ENCODE measurements at places on chromosomes 4 and X.

DNA sequence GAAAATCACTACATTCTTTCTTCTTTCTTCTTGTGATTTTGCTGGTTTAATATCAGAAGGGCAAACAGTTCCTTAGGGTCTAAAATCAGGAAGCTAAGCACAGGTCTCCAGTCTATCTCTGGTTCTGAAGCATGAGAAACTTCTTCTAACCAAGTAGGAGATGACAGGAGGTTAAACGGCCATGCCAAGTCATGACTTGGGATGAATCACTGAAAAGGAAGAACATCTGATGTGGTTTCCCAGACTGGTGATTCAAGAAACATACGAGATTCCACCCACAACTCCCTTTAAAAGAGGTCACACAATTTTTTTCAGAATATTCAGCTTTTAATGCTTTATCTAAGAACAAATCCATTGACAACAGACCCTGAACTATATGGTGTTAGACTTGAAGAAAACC, 684.0 kb upstream of the PRKX start:
- DNase-seq, result no peak

- DNase-seq, result no peak
Observed at GRCh38 chrX:132270699-132271098, 51.5 kb upstream of the RAP2C start.

GRCh38 chr4:1081689-1082040, 31.7 kb downstream of the RNF212 start:
- no peak for DNase-seq

DNA sequence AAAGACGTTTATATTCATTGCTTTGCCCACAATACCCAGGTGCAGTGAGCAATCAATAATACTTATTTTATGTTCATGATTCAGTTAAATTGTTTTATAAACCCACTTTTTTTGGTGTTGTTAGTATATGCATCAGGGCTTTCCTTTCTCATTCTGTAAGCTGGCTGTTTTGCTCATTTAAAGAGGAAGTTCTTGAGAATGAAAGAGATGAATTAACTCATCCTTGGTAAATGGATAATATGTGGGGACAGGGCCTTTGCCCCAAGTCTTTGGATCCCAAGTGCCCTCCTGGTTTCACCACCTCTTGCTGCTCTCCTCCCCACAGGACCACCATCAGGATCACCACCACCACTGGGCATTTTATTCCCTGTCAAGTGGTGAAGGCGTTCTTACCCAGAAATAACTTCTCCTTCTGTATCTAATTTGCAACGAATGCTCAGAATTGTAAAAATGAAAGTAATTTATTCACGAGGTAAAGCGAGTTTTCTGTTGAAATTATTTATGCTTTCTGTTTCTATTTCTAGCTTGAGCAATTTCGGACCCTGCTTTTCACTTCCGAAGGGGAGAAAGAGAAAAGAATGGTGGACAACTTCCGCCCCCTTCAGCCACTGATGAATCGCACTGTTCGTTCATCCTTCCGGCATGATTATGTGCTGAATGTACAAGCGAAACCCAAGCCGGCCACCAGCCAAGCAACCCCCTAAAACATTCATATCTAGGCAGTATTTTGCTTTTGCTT, 8.2 kb upstream of the ZRSR2 start:
- no peak for DNase-seq

GRCh38 chrX:103910430-103910829, 52.0 kb upstream of the TMSB15B start:
- DNase-seq, result no peak

- DNase-seq, result no peak
Observed at GRCh38 chr4:16032396-16032770, 51.4 kb downstream of the PROM1 start.

- DNase-seq, result no peak
Observed at GRCh38 chrX:41198410-41198809, 113.2 kb downstream of the USP9X start.
